ENCODE measurements at places on chromosomes 12 and 14.

- DNase-seq, result no peak
Observed at GRCh38 chr12:45348311-45348710, 132.4 kb downstream of the ANO6 start.

DNA sequence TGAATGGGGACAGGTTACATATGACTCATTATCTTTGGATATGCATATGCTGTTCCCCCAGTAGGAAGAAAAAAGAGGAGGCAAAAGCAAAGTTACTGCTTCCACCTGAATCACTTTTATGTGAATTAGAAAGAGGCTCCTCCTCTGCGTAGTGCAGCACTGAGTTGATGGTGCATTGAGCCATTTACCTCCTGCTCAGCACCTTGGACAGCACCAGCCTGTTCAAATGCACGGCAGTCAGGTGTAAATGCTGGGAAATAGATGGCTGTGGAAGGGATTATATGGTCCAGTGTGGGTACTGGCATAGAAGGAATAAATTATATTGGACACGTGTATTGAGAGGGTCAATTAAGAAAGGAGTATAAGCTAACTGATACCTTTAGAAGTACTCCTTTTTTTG lies 541.9 kb upstream of the SEL1L start:
- no peak for DNase-seq

- DNase-seq, result no peak
Observed at GRCh38 chr14:102500158-102500662, 9.4 kb downstream of the ANKRD9 start.

DNA sequence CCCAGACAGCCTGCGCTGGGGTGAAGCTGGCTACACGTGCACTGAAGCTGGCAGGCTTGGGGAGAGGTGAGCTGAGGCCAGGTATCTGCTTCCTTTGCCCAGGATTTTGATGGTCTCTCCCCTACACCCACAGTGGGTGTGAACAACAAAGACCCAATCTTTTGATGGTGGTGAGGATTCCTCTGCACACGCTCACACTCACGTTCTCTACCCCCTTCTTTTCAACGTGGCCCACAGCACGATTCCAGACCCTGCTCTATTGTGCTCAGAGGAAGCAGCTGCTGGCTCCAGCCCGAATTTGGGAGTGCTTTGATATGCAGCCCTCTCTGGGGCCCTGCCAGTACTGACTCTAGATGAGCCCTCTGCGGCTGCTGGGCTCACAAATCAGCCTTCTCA lies 4.9 kb downstream of the CD9 start:
- no peak for DNase-seq

- DNase-seq, result no peak
Observed at GRCh38 chr12:102874819-102875218, 42.2 kb downstream of the PAH start.

DNA sequence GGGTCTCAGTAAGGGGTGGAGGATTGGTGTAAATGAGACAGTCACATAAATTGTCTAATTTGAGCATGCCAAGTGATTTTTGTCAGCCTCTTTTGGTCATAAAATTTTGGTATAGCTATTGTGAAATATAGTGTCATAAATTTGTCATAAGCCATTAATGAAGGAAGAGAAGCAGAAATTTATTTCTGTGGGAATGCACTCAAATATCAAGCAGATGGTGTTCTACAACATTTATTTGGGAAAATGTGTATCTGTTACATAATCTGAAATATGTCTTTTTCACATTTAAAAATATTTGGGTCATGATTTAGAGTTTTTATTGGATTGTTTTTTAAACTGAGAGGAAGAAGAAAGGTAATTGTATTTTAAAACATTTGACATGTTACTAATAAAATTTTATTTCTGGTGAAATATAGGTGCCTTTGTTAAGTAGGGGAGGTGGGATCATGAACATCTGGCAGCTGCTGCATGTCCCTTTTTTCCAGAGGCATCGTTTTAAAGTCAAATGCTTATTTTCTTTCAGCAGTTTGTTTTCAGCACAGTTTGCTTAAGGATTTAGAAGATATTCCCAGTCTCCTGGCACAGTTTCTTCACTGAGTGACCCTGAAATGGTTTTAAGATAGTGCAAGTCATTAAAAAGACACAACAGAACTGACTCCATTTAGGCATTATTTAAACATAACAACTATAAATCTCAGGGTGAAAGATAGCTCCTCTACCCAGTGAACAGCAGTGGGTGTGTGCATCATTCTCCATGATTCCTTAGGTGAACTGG lies 371.7 kb downstream of the SNAPC1 start:
- no peak for DNase-seq

GRCh38 chr12:79373896-79374499 lies 316.8 kb downstream of the PAWR start:
- DNase-seq, result peak; percentile 29

GRCh38 chr12:41681898-41682297 lies 462.8 kb downstream of the GXYLT1 start:
- no peak for DNase-seq

- no peak for DNase-seq
Observed at GRCh38 chr12:120536064-120536791, 2.1 kb downstream of the RNF10 start.

DNA sequence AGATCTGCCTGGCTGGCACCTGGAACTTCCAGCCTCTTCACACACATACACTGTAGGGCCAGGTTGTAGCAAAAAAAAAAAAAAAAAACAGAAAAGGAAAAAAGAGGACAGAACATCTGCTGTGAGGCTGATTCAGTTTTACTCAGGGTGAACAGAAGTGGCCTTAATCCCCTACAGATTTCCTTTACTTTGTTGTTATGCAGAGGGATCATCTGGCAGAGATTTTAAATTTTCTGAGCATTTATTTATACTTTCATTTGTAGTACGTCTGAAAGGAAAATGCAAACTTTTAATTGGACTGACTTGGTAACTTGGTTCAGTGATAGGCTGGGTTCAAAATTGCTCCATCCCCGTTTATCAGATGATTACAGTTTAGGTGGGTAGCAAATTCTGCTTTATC lies 50.8 kb upstream of the PRICKLE1 start:
- DNase-seq, result no peak

- no peak for DNase-seq
Observed at GRCh38 chr12:82210882-82211281, 147.3 kb downstream of the CCDC59 start.

GRCh38 chr12:10959804-10960203 lies 20.7 kb upstream of the TAS2R14 start:
- DNase-seq, result peak; percentile 41

GRCh38 chr14:88802596-88802995 lies 9.8 kb upstream of the EML5 start:
- peak; percentile 24 for DNase-seq

DNA sequence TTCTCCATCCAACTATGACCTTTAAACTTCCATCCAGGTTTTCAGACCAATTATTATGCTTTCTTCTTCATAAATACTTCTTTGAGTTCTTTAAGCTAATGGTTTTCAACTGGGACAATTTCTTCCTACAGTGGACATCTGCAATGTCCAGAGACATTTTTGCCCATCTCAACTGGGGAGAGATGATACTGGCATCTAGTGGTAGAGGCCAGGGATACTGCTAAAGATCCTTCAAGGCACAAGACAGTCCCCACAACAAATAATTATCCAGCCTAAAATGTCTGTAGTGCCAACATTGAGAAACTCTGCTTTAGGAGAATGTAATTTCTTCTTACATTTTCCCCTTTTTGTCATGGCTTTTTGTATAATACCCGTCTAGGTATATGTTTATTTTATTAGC lies 10.6 kb downstream of the TRHDE start:
- DNase-seq, result no peak

DNA sequence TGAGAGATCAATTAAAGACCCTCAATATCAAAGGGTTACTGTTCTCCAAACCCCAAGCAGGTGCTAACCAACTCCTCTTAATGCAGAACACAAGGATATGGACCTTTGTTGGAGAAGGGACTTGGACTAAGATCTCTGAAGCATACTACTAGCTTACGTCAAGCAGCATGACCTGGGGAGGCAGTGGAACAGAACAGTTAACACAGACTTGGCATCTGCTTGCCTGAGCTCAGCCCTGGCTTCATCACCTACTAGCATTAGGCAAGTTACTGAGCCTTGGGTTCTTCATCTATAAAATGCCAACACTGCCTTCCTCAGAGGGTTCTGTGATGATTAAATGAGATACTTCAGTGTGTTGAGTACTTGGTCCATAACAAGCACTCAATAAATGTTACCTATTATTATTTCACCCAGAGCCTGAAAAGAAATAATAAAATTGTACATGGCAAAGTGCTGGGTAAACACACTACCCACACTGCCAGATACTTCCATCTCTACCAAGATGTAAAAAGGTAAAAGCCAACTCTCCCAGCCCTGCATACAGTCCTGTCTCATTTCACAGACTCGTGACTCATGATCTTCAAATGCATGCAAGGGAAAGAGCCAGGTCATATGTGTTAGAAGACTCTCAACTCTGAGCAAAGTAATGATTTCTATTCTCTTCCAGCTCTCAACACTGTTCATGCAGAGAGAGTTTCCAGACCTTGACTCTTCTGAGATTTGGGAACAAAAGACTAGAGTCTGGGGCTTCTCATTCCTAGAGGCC lies 39.7 kb downstream of the FMNL3 start:
- no peak for DNase-seq

DNA sequence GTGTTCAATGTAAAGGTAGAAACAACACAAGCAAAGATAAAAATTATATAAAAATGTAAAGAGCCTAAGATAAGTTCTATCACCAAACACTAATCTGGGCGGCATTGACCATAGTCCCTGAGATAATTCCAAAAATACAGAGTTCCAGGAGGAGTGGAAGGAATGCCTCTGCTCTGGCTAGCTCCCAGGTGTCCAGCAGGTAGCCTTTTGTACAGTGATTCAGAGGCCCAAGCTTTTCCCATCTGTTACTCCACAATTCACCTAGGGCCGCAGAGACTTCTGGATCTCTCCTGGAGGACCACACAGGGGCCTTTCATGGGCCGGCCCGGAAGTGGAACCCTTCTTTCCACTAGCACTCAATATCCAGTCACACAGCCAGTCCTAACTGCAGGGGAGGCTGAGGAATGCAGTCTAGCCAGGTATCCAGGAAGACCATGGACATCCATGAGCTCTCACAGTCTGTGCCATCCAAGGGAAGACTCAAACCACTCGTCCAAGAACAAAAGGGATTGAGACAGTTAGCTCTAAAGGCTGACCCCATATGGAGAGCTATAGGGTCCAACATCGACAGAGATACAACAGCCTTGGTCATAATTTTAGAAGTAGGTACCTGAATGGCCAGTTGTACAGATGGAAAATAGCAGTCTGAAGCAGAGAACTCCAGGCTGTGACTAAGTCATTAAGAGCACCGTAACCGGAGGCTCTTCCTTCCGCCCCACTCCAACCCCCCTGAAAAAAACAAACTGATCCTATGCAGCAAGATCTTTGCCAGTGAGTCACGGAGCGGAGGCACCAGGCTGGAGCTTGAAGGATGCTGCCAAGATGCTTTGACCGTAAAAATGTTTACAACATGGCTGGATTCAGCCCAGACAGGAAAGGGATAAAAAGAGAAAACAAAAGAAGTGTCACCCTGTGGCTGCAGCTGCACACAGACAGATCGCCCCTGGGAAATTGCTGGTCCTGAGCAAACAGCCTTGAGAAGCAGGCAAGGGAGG lies 204.8 kb downstream of the NUAK1 start:
- DNase-seq, result peak; percentile 31

- no peak for DNase-seq
Observed at GRCh38 chr12:132746613-132747012, 15.0 kb downstream of the ANKLE2 start.

- no peak for DNase-seq
Observed at GRCh38 chr14:93126111-93126510, 10.4 kb upstream of the ITPK1 start.

- DNase-seq, result no peak
Observed at GRCh38 chr12:75759842-75760572, 248.6 kb upstream of the KRR1 start.

- DNase-seq, result no peak
Observed at GRCh38 chr12:21677622-21678277, 20.1 kb upstream of the LDHB start.

GRCh38 chr14:104181761-104182530 lies 43.6 kb downstream of the KIF26A start:
- no peak for DNase-seq

DNA sequence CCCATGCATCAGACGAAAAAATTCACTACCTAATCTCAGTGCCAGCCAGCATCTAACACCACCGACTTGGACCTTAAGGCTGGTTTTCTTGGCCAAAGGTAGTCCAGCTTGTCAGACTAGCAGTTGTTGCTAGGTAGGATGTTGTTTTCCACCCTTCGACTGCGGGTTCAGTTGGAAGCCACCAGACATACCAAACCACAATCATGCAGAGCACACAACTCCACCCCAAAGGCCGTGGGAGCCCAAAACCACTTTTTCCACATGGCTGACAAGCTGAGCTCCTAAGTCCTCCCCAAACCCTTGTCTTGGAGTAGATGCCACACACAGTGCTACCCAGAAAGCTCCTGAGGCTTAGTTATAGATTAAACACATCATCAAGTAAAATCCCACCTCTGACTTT lies 46.8 kb downstream of the LRIG3 start:
- no peak for DNase-seq

DNA sequence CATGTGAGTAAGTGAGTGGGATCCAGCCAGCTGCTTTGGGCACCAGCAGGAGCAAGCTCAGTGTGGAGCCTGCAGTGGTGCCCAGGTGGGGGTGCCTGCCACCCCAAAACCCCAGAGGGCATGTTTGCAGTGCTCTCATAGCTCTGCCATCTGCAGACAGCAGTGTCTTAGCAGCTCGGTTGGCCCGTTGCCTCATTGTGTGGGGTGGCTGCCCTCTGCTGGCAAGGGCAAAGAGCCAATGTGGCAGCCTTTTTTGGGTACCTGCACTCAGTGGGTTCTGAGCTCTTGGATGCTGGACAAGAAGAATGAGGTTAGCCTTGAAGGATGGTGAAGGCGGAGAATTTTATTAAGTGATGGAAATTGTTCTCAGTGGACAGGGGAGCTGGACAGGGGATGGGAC lies 52.3 kb downstream of the NEUROD4 start:
- peak; percentile 60 for DNase-seq

GRCh38 chr14:82422230-82422629 lies 888.6 kb upstream of the SEL1L start:
- DNase-seq, result no peak

- no peak for DNase-seq
Observed at GRCh38 chr12:16636435-16637055, 30.6 kb upstream of the LMO3 start.
